ENCODE measurements at places on chromosomes 4 and X. TPM values are rescaled to one million over a fixed set of nuclear protein-coding genes. Genes with fewer than 3 reads are reported as not detected.

The CXCR3 gene
- total RNA-seq, result not detected

The MAGEA9 gene
- not detected for total RNA-seq

The ARMCX4 gene
- 1.8 TPM for total RNA-seq

The PDK3 gene
- total RNA-seq, result 1.2 TPM

DNA sequence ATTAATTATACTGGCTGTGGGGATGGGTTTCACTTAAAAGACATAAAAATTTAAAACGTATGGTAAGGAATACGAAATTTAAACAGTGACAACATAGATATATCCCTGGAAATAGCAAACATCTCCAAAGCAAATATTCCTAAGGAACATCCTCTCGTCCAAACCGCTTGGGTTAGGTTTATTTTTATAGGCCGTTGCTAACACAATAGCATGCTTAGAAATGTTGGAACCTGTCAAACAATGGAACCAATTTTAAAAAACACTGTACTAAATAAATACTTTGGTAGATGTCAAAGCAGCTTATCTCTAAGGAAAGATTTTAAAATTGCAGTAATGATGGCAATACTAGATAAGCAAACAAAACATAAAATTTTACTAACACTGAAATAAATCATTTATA lies 45.4 kb downstream of the SEC24D start:
- DNase-seq, result no peak

The ADGRL3 gene
- total RNA-seq, result 2.8 TPM

The RPS6KA6 gene
- total RNA-seq, result 7.8 TPM

The TKTL1 gene
- not detected for total RNA-seq

The GALNT7 gene
- 13.5 TPM for total RNA-seq

- no peak for DNase-seq
Observed at GRCh38 chr4:3634894-3635820, 102.9 kb upstream of the LRPAP1 start.

The VCX gene
- not detected for total RNA-seq

The FAT1 gene
- 638 TPM for total RNA-seq

GRCh38 chr4:152488246-152488645 lies 47.6 kb downstream of the FBXW7 start:
- DNase-seq, result no peak

DNA sequence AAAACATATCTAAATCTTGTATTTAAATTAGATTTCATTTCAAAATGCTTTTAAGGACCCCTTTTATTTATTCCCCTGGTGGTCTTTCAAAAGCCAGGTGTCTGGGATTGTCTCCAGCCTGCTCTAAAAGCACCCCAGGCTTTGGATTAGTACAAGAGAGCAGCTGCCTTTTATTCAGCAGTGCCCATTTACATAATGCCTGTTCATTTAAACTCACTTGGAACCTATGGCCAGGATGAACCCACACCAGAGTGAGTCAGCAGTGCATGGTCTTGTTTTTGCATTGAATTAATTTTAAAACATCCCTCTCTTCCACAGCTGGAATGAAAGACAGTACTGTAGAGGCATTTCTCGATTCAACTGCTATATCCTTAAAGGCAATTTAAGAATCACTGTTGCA lies 64.1 kb upstream of the TENM3 start:
- peak; percentile 61 for DNase-seq

- no peak for DNase-seq
Observed at GRCh38 chr4:124534131-124534530, 178.4 kb downstream of the ANKRD50 start.

DNA sequence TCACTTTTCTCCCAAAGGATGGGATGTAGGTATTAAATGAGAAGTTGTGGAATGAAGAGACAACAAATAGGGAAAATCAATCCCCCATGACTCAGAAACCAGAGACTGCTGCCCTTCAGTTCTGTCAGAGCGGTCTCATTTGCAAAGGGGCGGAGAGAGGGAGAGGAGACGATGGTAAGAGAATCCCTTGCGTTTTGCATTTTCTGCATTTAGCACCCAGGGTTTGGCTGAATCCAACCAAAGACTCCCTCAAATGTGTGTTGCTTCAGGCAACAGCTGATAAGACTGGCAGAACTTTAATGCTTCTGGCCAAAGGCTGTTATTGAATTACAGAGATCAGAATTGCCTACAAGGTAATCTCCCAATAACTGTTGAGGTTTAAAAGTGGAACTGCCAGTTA lies 230.2 kb downstream of the EVC2 start:
- no peak for DNase-seq

- DNase-seq, result peak; percentile 64
Observed at GRCh38 chrX:120446498-120446897, 22.6 kb downstream of the LAMP2 start.

GRCh38 chrX:17098516-17099247 lies 152.2 kb downstream of the REPS2 start:
- DNase-seq, result no peak

GRCh38 chrX:118552121-118552900 lies 56.7 kb downstream of the DOCK11 start:
- DNase-seq, result peak; percentile 63

The SERTM2 gene
- not detected for total RNA-seq

DNA sequence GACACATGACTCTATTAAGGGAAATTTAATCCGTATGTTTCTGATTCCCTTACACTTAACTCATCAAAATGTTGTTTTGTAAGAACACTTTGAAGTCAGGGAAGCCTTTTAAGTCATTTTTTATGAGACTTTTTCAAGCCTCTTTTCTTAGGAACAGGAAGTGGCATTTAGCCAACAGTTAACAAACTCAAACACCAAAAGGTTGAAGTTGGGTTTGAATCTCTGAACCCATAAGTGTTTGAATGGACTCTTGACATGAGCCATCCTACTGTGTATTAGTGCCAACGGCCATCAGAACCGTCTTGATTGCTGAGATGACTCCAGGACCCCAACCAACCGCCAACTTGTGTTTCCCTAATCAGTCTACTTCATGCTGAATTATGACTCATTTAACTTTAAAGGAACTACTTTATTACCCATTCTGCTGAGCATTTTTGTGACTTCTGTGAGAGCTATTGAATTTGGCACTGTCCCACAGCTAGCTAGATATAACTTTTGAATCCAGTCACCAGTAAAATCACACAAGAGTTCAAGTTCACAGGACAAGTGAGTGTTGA lies 209.1 kb upstream of the FAT1 start:
- no peak for DNase-seq

DNA sequence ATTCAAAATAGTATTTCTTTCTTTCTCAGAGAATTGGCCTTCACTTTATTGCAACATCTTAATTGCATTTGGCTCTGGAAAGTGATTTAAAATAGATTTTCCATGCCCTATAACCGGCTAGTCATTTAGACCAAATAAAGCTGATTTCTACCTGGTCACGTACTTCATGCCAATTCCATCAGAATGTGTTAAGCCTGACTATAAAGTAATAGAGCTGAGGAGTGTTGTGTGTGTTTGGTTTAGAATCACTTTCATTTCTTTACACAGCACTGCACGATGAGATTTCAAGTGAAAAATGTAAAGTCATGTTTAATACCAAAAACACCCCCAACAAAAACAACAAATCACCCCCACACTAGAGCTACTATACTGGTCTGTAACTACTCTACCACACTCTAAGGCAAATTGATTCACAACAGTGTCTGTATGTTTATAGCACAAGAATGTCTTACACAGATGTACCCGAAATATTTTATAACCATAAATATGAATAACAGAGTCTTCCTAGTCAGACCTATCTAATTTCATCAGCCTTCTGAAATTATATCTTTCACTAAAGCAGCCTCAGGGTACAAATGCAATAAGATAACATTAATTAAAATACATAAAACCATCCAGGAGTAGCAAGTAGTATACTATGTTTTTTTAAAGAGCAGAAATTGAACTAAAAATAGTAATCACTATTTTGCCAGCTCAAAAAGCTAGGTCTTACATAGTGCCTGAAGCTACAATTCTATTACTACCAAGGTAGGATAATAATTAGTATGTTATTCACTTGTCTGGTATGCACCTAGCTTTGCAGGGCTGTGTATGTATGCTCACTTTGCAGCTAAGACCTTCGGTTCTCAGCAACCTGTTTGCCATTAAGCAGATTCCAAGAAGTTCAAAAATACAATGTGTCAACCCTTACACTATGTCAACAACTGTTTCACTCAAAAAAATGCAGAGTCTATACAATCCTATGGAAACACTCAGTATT lies 28.4 kb downstream of the APBB2 start:
- peak; percentile 58 for DNase-seq

The PF4V1 gene
- not detected for total RNA-seq

DNA sequence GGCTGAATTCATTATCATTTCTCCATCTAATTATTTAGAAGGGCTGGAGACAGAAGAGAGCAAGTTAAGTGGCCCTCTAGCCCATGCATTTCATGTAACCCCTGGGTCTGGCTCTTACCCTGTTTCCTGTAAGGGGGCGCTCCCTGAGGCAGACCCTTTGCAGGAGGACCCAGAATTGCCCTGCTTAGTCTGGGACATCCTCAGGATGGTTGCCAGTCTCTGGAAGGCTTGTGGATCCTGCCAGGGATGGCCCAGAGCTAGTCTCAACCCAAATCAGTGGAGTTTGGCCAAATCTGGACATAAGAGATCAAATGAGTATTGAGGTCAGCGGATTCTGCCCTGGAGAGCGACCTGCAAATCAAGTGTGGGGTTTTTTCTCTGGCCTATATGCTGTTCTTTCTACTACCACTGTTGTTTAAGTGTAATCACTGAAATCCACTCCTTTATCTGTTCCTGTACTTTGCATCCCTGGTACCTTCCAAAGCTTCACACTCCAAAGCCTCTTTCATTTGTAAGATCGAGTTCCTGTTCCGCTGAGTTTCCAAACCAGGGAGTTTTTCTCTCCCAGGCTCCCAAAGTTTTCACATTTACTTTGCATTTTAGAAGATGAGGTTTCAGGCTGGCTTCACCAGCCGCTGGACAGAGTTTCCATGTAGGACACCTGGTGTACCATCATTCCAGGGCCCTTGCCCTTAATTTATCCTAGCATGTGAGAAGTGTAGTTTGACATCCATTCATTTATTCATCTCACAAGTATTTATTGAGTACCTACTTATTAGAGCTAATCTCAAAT lies 6.3 kb downstream of the KLF3 start:
- DNase-seq, result no peak

The BMX gene
- total RNA-seq, result 0.33 TPM

- DNase-seq, result no peak
Observed at GRCh38 chr4:33072298-33073089, 2352.3 kb downstream of the PCDH7 start.

GRCh38 chr4:95544113-95545103 lies 4.4 kb downstream of the UNC5C start:
- DNase-seq, result peak; percentile 51

DNA sequence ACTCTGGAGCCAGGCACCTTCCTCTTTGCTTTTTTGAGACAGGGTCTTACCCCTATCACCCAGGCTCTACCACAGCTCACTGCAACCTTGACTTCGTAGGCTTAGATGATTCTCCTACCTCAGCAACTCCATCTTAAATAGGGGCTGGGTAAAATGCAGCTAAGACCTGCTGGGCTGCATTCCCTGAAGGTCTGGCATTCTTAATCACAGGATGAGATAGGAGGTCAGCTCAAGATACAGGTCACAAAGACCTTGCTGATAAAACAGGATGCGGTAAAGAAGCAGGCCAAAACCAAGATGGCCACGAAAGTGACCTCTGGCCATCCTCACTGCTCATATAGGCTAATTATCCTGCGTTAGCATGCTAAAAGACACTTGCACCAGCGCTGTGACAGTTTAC lies 770.8 kb upstream of the PRKX start:
- no peak for DNase-seq

DNA sequence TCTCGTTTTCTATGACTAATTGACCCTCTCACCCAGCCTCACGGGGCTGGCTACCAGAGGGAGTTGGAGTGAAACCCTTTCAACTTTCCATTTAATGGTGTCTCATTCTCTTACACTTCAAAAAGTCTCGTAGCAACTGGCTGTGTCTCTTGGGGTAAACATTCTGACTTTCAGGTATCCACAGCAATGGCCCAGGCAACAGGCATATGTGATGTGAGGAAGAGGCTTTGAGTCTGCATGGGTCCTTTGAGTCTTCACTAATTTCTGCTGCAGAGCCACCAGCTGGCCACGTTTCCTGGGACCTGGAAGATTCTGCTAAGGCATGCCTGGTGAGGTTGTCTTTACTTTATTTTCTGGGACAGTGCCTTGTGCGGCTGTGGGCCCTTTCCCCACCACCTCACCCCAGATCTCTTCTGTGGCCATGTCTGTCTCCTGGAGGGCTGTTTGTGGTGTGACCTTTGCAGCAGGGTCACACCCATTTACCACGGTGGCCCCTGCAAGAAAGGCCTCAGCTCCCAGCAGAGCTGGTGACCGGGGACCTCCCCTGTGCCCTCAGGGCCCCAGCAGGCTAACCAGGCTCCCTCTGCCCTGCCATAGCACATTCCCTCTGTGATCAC lies 112.5 kb upstream of the FRG1 start:
- no peak for DNase-seq

DNA sequence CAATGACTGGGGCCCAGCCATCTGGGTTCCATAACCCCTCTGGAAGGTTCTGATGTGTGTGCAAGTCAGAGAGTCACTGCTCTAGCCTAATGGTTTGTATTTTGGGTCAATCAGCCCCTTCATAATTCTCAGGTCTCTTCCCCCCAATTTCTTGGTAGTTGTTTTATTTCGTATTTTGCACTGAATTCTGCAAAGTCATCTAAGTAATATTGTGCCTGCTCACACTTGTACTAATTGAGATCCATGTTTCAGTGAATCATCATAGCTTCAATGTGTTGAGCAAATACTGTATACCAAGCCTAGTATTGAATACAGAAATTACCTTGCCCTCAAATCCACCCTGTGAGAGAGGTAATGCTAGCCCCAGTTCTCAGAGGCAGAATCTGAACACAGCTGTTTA lies 28.0 kb upstream of the TBL1X start:
- no peak for DNase-seq

- DNase-seq, result no peak
Observed at GRCh38 chrX:25343060-25343459, 327.3 kb upstream of the ARX start.

The EDA2R gene
- total RNA-seq, result 22.8 TPM

The HS3ST1 gene
- 33.9 TPM for total RNA-seq

The PNMA5 gene
- total RNA-seq, result not detected

GRCh38 chr4:123564758-123565346 lies 168.3 kb downstream of the SPRY1 start:
- peak; percentile 72 for DNase-seq

- DNase-seq, result no peak
Observed at GRCh38 chr4:25310066-25310802, 2.3 kb upstream of the ZCCHC4 start.

- DNase-seq, result no peak
Observed at GRCh38 chr4:129077326-129077725, 16.0 kb downstream of the SCLT1 start.

The KDR gene
- total RNA-seq, result 0.49 TPM

DNA sequence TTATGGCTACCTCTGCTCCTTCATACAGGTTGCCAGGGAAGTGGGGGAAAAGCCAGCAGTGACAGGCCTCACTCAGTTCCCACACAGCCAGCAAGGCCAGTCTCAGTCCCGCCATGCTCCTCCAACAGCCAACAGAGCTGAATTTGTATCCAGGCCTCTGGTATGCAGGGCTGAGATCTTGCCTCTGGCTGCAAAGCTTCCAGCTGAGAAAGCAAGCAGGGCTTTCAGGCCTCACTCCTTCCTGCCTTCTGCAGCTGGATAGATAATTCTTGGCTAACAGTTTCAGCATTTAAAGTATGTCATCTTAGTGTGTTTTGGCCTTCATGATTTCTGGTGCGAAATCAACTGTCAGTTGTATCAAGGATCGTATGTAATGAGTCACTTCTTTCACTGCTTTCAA lies 103.6 kb downstream of the GNL3L start:
- peak; percentile 0 for DNase-seq

Measured in mammary epithelial cell (primary cell).